Left renal pelvis (tissue), 4 donors: ENCODE measurements at places on chromosomes 2 and 18. TPM values are rescaled to one million over a fixed set of nuclear protein-coding genes. Genes with fewer than 3 reads are reported as not detected.

- DNase-seq: no peak
Observed at GRCh38 chr2:72980535-72981217, 63.4 kb downstream of the EMX1 start.

DNA sequence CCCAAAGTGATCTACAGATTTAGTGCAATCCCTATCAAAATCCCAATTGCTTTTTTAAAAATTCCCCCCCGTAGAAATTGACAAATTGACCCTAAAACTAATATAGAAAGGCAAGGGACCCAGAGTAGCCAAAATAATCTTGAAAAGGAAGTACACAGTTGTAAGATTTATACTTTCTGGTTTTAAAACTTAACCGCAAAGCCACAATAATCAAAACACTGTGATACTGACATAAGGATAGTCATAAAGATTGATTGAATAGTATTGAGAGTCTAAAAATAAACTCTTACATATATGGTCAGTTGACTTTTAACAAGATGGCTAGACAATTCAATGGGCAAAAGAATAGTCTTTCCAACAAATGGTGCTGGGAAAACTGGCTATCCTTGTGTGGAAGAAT lies 58.7 kb upstream of the GAREM2 start:
- no peak for DNase-seq

GRCh38 chr2:149023091-149023490 lies 15.4 kb upstream of the LYPD6B start:
- no peak for DNase-seq

DNA sequence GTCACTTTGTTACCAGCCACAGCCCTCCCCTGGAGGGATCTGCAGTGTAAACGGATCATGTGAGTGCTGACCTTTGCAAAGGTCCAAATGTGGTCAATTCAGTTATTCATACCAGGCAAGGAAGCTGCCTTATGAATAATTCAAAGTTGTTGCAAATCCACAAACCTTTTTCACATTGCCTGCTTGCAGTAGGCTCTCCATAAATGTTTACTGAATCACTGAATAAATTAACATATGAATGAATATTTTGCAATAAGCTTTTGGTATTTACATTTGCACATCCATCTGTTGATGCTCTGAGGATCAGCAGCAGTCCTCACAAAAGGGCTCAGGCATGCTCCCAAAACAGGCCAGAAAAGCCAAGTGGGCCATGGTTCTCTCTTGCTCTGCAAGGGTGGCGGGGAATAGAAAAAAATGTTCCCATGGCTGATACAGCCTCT lies 156.8 kb downstream of the VAPA start:
- no peak for DNase-seq

The OR6B2 gene
- not detected for polyA plus RNA-seq

DNA sequence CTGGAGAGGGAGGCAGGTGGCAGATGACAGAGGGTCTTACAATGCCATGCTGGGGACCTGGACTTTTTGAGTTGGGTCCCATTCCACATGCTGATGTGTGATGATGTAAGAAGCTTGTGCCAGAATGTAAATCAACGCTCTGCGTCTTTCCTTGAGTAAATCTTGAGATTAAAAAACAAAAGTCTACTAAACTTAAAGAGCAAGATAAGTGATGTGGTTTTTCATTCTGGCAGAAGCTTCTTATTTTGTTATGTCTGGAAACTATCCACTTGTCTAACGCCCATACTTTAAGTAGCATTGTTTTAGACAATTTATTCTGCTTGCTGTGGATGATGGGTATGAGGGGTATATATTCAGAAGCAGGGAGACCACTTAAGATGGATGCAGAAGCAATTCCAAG lies 94.5 kb downstream of the KCNS3 start:
- DNase-seq: no peak

DNA sequence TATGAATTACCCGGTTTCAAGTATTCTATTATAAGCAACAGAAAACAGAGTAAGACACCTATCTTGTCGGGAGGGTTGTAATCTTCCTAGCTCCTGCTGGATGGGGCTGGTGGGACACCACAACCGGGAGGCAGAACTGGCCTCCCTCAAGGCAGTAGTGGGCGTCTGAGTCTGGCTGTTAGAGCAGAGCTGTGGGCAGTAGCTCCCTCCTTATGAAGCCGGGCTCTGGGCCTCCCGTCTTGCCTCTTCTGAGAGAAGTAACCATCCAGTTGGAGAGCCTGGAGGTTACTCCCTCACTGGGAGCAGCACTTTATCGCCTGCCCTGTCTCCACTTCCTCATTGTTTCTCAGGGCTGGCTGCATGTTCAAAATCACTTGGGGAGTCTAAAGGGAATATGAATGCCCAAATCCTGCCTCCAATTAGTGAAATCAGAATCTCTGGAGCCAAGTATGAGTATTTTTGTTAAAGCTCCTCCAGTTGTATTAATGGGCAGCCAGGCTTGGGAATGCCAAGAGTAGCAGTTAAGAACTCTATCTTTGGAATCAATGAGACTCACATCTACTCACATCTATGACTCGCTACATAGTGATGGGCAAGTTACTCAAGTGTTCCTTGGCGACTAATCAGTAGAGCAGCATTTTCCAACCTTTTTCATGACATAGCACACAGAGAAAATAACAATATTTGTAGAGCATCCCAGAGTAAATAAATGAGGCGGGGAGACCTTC lies 27.3 kb upstream of the NRP2 start:
- DNase-seq: no peak

GRCh38 chr2:71496156-71496770 lies 42.9 kb downstream of the DYSF start:
- DNase-seq: no peak

GRCh38 chr18:78754311-78755043 lies 225.1 kb upstream of the SALL3 start:
- no peak for DNase-seq

GRCh38 chr2:140882671-140883620 lies 1247.9 kb downstream of the LRP1B start:
- DNase-seq: no peak

The HES6 gene
- polyA plus RNA-seq: 9.0 TPM

DNA sequence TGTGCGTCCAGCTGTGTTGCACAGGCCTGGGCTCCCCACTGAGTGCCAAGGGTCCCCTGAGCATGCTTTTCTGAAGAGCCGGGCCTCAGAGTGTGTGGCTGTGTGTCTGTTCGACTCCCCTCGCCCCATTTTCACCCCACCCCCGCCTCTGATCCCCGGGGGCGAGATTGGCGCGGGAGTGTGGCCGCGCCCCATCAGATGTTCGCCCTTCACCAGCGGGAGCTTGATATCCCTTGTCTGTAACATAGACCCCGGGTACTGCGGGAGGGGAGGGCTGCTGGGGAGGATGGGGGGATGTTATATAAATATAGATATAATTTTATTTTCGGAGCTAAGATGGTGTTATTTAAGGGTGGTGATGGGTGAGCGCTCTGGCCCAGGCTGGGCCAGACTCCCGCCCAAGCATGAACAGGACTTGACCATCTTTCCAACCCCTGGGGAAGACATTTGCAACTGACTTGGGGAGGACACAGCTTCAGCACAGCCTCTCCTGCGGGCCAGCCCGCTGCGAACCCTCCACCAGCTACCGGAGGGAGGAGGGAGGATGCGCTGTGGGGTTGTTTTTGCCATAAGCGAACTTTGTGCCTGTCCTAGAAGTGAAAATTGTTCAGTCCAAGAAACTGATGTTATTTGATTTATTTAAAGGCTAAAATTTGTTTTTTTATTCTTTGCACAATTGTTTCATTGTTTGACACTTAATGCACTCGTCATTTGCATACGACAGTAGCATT lies 1.5 kb downstream of the RHOB start:
- no peak for DNase-seq

DNA sequence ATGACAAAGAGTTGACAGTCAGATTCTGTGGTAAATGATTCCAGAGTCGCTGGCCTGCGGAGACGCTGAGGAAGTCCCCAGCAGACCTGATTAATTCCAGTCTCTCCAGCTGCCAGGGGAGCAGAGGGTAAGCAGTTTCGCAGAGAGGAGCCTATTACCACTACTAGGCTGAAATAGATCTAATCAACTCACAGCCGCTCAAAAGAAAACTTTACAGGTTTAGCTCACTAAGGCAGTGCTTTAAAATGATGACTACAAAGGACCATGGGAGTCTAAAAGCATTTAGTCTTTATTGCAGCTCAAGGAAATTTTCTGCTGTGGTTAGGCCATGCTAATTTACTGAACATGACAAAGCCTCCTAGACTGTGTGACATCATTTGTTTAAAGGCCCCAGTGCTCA lies 445.6 kb upstream of the POU3F3 start:
- no peak for DNase-seq

The GCA gene
- polyA plus RNA-seq: 35.5 TPM

The ARHGAP15 gene
- 8.1 TPM for polyA plus RNA-seq

GRCh38 chr2:170493426-170494097 lies 221.6 kb upstream of the SP5 start:
- no peak for DNase-seq

The ACMSD gene
- polyA plus RNA-seq: 33.0 TPM

GRCh38 chr2:74779587-74780135 lies 54.3 kb upstream of the HK2 start:
- DNase-seq: no peak

DNA sequence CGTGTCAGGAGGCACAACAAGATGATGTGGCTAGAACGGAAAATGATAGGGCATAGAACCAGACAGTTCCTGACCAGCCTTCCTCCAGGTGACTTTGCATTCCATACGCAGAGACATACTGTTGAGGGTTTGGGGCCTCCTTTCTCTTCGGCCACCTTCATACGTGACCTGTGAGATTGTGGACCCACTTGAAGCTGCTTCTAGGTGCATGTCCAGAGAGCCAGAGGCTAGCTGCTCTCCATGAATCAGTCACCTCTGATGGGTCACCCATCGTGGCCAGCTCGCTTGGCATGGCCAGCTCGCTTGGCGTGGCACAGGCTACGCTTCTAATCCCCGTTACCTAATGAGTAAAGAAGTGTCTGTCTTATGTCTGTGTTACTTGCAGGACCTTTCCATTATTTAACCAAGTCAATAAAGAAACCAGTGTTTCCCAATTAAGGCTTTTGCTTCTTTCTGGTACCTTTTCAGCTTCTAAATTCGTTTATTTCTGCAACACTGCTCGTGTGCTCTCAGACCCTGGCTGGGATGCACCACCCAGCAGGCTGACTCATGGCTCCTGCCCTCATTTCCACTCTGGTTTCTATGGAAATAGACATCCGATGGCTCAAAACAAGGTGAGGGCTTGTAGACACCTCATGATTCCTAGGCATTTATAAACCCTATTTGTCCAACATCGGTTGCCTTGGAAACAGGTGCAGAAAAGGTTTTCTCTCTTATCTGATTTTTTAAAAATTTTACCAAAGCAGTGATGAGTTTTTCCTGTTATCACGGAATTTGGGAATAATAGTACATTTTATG lies 86.7 kb upstream of the B3GNT7 start:
- no peak for DNase-seq

The LONRF2 gene
- polyA plus RNA-seq: 5.4 TPM

- DNase-seq: no peak
Observed at GRCh38 chr2:82837588-82838304, 1621.3 kb downstream of the SUCLG1 start.

- DNase-seq: no peak
Observed at GRCh38 chr18:46214435-46214834, 110.2 kb downstream of the HAUS1 start.

GRCh38 chr2:144443837-144444817 lies 75.8 kb downstream of the ZEB2 start:
- no peak for DNase-seq

DNA sequence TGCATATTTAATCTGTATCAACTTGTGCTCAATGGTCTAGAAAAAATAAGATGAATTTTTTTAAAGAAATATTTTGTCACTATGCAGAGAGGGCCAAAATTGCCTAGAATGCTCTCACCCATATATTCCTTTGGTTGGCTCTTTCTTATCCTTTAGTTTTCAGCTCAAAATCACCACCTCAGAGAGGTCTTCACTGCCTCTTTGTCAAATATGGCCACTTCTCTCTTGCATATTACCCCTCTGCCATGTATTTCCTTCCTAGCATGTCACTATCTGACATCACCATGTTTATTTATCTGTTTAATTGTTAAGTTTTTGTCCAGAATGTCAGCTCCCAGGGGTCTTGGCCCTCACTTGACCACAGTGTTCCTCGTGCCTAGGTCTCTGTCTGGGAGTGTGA lies 535.2 kb upstream of the CDH2 start:
- no peak for DNase-seq

DNA sequence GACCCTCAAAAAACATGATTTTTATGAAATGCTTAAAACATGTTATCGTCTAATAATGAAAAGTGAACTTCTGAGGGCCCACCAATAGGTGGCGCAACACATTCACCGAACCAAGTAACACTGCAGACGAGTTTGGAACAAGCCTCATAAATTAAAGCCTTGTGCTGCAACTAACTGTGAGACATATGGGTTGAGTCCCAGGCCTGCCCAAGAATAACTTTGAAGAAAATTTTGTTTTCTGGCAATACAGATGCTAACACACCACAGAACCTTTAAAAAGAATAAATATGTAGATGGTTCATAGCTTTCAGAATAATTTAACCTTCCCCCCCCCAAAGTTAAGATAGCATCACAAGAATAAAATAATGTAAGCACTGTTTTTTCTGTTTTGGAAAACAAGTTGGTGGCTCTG lies 285.9 kb downstream of the RNF144A start:
- peak; percentile 34 for DNase-seq

The SLC14A1 gene
- polyA plus RNA-seq: 9.9 TPM

GRCh38 chr2:65706411-65706810 lies 274.0 kb upstream of the SPRED2 start:
- DNase-seq: no peak
